ENCODE measurements at places on chromosomes 3 and 15.

DNA sequence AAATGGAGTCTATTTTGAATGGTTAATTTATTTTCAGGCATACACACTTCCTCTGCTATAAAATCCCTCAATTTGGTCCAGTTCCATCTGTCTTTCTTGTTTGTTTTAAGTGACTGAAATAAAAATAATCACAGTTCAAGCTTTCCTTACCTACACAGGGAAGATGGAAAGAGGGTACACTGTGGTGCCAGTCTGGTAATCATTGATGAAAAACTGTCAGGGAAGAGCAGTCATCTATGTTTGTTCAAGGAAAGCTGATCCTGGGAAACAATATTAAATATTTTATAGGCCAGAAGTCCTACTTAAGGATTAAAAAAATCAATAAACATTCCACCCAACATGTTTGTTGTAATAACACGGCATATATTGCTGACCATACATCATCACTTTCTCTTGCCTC, 115.2 kb upstream of the KCNMB2 start:
- DNase-seq, result no peak

DNA sequence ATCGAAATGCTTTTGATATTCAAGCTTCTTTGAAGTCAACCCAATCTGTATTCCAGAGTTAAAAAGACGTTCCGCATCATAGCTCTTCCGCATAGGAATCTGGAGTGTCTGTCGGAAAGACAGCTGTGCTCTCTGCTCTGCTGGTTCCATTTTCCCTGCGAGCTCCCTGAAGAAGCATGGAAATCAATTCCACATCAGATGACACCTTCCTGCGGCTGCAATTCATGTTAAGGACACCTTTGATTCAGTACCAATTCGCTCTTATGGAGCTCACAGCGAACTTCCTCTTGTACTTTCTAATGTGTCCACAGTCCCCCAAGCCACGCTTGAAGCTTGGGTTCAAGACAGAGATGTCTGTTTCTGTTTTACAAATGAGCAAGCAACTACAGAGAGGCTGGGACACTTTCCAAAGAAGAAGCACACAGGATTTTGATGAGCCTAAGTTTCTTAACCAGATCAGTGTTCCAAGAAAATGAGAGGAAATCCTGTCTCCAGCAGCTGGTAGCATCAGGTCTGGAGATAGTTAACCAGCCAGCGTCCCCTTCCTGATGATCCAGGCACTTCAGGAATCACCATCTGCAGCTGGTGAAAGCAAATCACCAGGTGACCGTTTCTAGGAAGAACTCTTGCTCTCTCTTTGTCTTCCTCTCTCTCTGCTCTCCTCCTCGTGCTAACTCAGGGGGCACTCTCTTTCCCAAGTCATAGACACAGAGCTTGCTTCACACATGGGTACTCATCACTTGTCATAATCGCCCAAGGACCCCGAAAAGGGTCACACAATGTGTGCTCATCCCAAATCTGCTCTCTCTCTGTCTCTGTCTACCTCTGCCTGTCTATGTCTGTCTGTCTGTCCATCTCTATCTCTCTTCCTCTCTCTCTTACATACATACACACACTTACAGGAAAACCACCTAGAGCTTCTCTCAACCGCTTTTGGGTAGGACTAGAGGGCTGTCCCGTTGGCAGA, 281.8 kb downstream of the FAM43A start:
- no peak for DNase-seq

DNA sequence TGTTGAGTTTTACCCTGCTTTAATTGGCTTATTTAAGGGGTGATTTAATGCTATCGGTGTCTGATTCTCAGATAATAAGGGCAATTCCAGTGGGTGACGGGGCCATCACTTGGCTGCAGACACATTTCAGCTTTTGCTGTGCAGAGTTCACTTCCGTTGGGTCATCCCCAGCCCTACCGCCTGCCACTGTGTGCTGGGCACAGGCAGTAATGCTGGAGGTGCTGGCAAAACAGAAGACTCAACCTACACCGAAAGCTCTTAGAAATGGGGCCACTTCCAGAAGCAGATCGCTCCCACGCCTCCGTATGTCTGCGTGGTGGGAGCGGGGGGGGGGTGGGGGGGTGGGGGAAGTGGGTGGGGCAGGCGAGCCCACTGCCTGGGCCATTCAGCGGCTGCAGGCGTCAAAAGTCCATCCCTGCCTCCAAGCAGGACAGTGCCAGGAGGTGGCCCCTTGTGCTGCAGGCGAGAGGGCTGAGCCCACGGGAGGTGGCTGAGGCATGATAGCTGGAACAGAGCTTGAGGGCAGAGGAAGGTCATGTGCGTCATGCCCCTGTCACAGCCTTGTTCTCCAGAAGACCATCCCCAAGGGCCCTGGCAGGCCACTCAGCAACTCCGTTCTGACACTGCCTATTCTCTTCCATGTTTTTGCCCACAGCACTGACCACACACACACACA, 128.3 kb downstream of the ATP10A start:
- no peak for DNase-seq

GRCh38 chr3:19348941-19349564, 200.7 kb downstream of the KCNH8 start:
- peak; percentile 22 for DNase-seq

DNA sequence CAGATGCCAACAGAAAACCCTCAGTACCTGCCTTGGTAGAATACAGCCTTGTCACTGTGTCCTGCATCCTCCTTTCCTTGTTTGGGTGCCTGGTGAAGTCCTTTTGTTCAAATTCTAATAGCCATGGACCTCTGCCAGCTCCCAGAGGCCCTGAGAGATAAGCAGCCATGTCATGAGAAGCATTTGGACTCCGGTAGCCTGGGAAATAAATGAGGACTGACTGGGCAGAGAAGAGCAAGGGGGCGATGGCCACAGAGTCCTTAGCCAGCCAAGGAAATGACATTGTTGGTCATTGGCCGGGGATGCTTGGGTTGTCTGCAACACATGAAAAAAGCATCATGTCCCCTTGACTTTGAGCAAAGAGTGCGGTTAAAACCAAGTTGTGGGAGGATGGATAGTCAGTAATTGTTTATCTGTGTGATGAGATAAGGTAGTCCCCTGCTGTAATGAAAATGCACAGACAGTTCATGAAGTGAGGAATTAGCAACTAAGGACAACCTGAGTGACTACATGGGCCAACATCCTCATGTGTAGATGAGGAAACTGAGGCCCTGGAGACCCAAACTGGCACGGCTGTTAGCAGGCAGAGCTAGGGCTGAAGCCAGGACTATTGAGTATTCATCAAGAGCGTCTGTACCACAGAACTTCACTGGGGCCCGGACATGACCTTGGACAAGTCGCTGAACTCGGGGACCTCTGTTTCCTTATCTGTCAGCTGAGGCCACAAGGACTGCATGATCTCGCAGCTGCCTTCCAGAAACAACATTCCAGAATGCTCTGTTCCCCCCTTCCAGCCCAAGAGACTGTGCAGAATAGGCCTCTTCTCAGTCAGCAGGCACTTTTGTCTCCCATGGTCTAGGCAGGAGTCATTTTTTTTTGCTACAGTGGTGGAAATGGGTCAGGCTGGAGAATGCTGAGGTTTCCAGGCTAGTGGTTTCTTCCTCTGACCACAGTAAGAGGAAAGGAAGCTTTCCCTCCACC, 90.5 kb upstream of the CTDSPL start:
- DNase-seq, result no peak

- no peak for DNase-seq
These were observed 140.2 kb downstream of the FOXP1 start for GRCh38 chr3:71443332-71443731.

DNA sequence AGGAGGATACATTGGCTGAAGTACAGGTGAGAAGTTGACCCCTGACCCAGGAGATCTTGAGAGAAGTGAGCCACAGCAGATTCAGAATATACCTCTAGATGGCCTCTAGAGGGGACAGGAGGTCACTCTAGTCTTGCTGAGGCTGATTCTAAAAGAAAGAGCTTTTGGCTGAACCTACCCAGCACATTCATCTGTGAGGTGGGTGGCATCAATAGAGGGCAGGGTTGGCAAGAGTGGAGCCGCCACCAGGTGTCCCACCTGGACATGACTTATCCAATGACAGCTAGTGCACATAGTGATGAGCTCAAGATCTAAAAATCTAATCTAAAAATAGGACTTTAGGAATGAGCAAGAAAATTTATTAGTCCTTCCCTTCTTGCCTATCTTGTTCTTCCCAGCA, 51.6 kb downstream of the CYP19A1 start:
- peak; percentile 9 for DNase-seq

DNA sequence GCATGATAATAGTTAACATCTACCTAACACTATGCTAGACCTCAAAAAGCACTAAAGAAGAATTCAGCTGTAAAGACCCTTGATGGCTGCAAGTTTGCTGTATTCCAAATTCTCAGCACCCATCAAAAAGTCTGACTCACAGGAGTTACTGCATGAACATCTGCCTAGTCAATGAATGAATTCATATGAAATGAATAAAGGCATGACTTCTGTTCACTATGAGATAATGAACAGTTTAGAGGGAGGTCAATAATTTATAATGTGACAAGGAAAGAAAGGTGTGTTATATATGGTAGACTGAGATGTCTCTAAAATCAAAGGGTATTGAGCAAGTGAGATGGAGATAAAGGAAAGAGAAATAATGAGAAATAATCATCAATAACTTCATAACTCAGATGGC, 508.2 kb upstream of the TGFBR2 start:
- DNase-seq, result no peak

DNA sequence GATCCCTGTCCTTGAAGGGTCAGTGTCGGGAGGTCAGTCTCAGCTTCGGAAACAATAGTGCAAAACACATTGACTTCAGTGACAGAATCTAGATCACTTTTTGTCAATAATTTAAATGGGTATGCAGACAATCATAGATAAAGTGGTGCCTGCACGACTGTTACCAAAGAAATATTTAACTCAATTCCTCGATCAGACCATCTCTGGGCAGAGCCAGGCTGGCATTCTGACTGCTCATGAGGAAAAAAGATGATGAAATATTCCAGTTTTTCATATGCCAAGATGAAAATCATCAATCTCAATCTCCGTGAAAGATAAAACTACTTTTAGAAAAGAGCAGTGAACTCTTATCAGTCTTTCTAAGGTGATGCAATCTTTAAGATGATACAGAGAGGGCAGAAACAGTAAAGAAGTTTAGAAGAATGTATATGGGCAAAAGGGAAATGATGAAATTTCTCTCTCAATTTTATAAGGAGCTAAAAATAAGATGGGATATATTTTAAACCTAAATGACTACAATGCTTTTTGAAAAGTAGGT, 169.9 kb downstream of the WDR72 start:
- no peak for DNase-seq

DNA sequence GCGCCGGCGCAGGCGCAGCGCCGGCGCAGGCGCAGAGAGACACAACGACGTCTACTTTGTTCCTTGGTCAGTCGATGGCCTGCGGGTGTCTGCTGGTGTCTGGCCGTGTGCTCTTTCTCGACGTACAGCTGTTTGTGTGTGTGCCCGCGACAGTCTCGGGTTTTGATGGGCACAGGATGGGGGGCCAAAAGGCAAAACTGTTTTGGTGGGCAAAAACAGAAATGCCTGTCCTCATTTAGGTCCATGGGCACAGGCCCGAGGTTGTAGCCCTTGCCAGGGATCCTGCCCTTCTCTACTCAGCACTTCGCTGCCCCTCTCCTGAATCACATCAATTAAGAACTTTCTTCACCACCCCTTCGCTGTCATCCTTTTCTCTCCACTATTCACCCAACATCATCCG, 184.8 kb upstream of the CHL1 start:
- peak; percentile 4 for DNase-seq

- DNase-seq, result no peak
These were observed 218.5 kb downstream of the BBX start for GRCh38 chr3:107740992-107741896.

DNA sequence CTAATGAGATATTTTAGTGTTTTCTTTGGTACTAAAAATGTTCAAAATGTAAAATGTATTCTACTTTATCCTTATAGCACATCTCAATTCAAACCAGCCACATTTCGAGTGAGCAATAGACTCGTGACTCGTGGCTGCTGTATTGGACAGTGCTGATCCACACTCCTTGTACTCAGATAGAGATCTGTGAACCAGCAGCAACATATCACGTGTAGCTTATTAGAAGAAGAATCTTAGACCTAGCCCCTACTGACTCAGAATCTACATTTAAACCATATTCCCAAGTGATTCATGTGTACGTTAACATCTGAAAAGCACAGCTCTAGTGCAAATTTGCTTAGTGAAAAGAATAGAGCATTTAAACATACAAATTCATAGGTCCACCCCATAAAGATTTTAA, 130.9 kb downstream of the IL1RAP start:
- DNase-seq, result no peak

DNA sequence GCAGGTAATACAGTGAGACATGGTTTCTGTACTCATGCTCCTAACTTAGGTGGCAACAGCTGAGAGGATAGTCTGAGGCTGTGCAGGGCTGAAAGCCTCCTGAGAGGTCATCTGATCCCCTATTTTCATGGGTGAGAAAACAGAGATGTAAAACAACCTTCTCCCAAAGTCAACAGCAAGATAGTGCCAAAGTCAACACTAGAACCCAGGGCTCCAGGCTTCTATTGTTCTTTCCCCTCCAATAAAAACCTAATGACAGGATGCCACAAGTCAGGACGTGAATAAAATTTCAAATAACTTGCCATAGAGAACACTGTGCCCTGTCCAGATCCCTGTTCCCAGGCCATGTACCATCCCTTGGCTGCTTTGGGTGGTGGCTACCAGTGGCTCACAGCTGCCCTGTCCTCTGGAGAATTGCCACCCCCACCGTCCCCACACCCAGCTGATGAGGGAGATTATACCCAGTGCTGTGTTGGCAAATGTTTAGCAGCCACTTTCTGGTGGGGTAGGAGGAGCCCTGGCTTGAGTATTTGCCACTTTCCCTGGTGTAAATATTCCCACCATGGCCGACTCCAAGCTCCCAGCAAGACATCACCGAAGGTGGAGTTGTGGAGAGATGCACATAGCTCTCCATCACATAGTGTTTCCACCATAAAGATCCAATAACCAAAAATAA, 54.8 kb downstream of the SRGAP3 start:
- no peak for DNase-seq

GRCh38 chr15:83243634-83244033, 36.0 kb upstream of the HDGFL3 start:
- DNase-seq, result no peak

GRCh38 chr3:123705488-123706285, 120.8 kb upstream of the HACD2 start:
- no peak for DNase-seq

GRCh38 chr3:74920721-74921350, 306.4 kb upstream of the CNTN3 start:
- DNase-seq, result no peak

DNA sequence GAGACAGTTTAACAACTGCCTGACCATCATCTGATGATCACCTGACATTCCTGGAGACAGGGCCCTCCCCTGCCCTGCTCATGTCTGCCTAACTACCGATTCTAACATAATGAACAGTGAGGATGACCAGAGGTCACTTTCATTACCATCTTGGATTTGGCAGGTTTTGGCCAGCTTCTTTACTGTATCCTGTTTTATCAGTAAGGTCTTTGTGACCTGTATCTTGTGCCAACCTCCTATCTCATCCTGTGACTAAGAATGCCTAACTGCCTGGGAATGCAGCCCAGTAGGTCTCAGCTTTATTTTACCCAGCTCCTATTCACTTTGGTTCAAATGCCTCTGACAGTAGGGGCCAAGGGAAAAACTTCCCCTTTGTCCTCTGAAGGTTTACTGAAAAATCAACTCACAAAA, 40.2 kb downstream of the METTL6 start:
- no peak for DNase-seq

Data from activated naive CD4-positive, alpha-beta T cell treated with anti-CD3 and anti-CD28 coated beads for 36 hours (primary cell).